ENCODE measurements at places on chromosomes 5 and 9.
A peak's percentile ranks its signal among the peaks of the same experiment; 100 is the strongest.

- DNase-seq = no peak
Measured at GRCh38 chr5:134958755-134959154, 9.0 kb upstream of the CATSPER3 start.

- DNase-seq = no peak
Measured at GRCh38 chr5:160926428-160926827, 74.4 kb upstream of the ATP10B start.

DNA sequence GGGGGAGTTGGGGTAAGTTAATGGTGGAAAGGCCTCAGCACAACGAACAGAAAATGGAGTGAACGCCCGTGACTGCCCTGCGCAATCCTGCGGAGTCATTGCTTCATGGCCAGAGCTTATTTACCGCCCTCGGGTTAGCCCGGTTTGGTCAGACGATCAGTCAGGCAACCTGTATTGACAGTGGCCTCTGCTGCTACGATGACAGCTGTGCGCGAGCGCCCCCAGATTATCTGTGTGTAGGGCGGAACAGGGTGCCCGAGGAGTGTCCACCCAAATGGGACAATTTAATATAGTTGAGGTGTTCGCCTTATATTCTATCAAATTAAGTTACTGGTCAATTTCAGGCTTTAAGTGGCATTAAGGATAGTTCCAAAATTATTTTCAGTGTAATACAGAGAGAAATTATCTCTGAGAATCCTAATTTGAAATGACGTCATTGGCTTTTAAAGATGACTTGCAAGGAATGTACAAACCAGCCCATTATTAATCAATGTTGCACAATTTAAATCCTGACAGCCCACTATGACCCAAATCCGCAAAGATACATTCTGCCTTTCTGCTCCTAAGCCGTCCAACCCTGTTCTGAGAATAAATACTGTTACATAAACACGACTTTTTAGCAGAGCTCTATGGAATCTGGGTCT lies 879 bp upstream of the UBQLN1 start:
- DNase-seq = peak; percentile 59

DNA sequence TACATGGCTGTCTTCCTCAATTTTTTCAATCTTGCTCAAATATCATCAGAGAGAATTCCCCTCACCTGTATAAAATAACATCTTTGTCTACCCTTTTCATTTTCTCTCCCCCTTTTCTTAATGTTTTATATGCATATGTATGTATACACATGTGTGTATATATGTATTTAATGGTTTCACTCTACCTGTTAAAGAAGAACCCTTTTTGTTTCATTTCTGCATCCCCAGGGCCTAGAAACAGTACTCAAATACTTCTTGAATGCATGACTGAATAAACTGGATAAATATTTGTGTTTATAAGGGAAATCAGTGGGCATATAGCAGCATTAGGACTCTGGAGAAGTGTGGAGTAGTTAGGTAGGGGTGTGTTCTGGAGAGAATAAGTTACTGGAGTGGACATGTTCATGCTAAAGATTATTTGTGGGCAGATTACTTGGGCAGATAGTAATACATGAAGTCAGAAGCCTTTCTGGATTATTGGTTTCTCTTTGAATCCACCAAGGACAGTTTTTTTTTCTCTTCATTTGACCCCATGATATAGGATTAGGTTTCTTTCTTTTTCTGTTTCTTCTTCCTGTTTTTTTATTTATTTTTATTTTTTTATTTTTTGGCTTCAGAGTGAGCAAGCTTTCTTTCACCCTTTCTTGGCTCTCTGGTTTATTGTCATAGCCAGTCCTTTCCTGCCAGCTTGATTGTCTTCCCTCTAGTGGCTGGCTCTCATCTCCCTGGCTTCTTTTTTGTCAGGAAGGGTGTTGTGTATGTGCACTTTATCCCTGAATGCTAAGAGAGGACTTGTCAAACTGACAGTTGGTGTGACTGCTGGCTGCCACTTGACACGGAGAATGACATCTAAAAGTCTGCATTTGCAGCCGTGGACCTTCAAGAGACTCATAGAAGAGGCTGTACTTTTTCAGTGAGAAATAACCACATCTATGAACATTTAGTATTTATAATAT lies 89.3 kb downstream of the ZCCHC7 start:
- peak; percentile 21 for DNase-seq

DNA sequence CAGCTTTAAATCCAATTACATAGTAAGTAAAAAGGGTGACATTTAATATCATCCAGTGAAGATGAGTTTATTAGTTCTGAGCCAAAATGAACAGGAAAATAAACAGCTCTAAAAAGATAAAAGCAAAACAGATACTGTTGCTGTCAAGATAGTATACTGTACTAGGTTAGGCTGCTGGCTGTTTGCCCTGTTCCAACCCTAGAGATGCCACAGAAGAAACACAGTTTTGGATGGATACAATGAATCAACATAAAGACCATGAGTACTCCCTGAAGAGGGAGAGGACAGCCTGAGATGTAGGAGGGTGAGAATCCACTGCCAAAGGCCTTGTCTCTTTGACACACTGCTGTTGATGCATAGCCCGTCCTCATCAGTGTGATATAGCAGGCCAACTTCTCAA lies 1302.7 kb downstream of the EFNA5 start:
- no peak for DNase-seq

DNA sequence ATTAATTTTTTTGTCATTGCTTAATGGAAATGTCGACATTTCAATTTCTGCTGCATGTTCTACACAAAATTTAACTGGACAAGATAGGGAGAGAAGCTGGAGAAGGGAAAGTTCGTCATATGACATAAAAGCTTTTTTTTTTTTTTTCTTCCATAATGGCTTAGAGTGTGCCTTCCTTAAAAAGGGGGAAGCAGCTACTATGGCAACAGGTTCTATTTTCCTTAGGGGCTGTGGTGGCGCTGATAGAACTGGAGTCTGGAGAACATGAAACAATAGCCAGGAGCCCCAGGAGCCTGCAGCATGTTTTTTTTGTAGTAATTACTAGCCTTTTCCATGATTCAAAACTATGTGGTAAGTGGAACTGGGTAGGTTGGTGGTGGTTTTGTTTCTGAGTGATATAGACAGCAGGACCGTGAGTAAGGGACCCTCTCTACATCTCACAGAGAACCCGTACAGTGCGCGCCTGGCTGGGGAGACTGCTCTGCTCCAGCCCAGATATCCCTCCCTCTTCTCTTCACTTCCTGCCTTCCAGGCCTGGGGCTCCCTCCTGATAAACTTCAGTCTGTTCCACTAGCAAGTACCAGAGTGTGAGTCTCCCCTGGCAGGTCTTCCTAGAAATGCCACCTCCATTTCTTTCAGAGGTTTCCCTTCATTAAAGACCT lies 301.6 kb downstream of the NR3C1 start:
- DNase-seq = no peak

DNA sequence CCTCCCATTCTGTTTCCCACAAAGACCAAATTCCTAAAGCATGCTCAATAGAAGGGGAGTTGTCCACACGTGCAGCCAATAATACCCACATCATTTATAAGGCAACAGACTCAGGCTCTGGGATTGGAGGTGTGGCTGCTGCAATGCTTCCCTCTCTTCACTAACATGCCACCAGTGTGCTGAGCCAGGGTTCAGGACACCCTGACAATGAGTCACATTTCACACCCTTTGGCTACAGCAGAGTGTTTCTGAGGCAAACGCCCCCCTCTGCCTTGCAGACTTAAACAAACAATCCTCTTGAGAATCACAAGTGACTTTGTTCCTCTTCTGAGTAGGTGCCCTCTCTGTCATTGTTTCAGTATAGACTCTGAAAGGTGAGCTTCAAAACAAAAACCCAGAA lies 189.3 kb upstream of the TLE4 start:
- peak; percentile 64 for DNase-seq

DNA sequence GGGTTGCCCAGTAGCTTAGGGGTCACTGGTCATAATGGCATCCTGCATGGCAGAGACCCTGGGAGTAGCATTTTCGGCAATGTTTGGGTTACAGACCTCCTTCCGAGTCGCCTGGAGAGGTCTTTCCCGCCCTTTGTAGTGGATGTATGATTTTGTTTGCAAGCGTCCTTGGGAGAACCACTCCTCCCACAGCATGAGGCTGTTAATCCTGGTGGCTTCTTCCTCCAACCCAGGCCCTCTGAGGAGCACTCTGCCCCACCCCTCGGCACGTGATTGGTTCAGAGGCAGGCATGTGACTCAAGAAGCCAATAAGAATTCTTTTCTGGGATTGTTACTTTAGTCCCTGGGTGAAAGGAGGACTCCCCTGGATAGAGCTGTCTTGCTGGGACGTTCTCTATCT lies 30.2 kb upstream of the GRHPR start:
- no peak for DNase-seq

- DNase-seq = peak; percentile 98
Measured at GRCh38 chr5:78594610-78595457, 53.7 kb downstream of the LHFPL2 start.

DNA sequence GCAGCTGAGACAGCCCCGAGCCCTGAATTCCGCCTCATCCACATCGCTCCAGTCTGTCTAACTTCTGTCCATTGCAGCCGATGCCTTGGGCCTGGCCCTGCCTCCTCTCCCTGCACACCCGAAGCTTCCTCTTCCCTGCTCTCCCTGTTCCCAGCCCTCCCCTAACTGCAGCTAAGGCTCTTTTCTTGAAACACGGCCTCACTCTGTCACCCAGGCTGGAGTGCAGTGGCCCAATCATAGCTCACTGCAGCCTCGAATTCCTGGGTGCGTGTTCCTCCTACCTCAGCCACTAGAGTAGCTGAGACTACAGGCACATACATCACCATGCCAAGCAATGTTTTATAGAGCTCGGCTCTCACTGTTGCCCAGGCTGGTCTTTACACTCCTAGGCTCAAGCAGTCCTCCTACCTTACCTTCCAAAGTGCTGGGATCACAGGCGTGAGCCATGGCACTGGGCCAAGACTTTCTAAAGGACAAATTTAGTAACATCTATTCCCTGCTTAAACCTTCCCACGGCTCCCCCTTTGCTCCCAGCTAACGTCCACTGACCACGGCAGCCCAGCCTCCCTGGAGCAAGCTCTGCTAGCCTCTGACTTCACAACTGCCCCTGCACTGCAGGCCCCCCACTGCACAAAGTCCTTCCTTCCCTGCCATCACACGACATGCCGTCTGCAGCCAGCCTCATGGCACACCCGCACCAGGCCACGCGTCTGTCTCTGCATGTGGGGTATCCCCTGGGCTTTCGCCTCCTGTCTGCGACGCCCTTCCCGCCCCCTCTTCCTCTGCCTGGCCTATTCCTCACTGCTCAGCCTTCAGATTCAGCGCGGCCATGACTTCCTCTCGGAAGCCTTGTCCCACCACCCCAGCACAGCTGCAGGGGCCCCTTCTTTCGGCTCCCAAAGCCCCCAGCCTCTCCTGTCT lies 28.6 kb downstream of the LAMC3 start:
- peak; percentile 35 for DNase-seq

DNA sequence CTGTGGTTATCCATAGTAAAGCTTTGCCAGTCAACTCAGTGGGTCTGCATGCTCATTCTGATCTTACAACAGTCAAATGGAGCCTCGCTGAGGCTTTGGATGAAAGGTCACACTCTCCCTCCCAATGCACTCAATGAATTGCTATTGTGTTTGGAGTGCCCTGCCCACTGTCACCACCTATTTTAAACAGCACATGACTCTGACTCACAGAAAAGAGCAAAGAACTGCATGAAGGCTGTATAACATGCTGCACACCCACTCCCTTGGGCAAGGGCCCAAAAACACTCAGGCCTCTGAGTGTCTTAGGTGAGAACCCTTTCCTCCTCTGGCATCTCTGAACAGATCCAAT lies 118.7 kb upstream of the CCDC112 start:
- DNase-seq = peak; percentile 48

- DNase-seq = peak; percentile 54
Measured at GRCh38 chr5:157651623-157652376, 438 bp downstream of the SOX30 start.

- no peak for DNase-seq
Measured at GRCh38 chr9:99787556-99787955, 34.1 kb upstream of the NR4A3 start.

GRCh38 chr5:128494516-128494915 lies 43.5 kb downstream of the FBN2 start:
- DNase-seq = peak; percentile 12

DNA sequence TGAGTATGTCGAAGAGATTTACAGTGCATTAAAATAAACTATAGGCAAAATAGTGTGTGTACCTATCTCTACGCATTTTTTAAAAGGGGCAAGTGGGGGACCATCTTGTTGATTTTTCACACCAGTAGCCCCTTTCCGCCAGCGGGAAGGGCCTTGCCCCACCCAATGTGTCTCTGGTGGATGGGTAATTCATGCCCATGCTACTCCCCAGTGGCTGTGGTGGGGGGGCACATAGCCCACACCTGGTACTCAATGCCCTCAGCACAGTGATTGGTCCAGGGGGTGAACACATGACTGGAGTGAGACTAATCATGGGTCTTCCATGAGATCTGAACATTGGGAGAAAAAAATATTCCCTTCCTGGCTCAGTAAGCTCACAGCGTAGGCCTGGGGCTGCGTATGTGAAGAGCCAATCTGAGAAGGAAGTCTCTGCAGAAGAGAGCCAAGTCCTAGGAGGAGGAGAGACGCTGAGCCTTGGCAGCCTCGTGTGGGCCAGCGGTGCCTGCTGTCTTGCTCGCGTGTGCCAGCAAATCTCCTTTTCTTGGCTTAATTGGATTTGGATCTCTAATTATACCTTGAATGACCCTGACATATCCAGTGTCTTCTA lies 103.4 kb downstream of the ADAMTS2 start:
- no peak for DNase-seq

DNA sequence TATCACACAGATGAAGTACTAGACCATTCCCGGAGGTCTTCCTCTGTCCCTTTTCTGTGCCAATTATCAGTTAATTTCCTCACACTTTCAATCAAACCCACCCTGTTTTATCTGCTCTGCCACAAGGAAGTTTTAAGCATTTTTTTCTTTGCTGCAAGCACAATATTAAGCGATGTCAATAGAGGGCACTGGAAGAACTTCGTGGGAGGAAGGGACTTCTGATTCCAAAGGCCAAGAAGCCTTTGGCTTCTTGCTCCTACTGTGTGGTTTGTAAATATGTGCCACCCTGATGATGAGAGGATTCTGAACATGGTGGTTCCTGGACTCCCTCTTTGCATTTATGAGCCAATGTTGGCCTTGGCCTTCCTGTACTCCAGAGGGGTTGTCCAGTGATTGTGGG lies 1712.5 kb upstream of the C9orf72 start:
- DNase-seq = no peak

DNA sequence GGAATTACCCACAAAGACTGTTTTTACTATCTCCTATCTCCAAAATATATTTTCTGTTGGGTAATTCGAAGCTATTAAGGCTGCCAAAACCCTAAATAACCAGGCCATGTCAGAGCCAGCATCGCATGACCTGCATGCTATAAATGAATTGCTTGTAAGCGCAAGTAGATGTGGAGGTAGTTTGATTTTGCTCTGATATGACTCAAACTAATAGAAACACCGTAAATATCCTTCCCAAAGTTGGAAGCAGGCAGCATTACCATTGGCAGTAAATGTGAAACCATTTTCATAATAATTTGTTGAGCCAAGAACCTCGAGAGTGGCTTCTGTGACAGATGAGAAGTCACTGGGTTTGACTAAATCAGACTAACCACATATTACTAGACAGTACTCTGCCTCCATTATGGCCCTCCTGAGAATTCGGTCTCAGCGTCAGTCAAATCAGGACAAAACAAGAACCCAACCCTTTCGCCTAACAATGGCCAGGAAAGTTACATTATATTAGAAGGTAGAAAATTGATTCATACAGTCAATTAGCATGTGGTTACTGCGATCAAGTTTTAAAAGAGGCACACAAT lies 289.8 kb downstream of the SPOCK1 start:
- DNase-seq = no peak

- no peak for DNase-seq
Measured at GRCh38 chr9:7988644-7989280, 189.2 kb upstream of the DMAC1 start.

GRCh38 chr9:120668399-120668798 lies 45.9 kb downstream of the MEGF9 start:
- no peak for DNase-seq

GRCh38 chr9:106916466-106917235 lies 53.7 kb downstream of the ZNF462 start:
- DNase-seq = peak; percentile 92
